ENCODE measurements at places on chromosomes 12 and 14. TPM values are rescaled to one million over a fixed set of nuclear protein-coding genes. Genes with fewer than 3 reads are reported as not detected.

The KRT72 gene
- total RNA-seq: not detected

The CD163L1 gene
- 3.0 TPM for total RNA-seq

The DPY19L2 gene
- 2.4 TPM for total RNA-seq

The VRK1 gene
- total RNA-seq: 47.0 TPM

The ARHGDIB gene
- total RNA-seq: 140 TPM

The KCNMB4 gene
- 1.6 TPM for total RNA-seq

The GPR84 gene
- not detected for total RNA-seq

The ACYP1 gene
- 25.9 TPM for total RNA-seq
